ENCODE measurements at places on chromosomes 2 and 18.

GRCh38 chr2:23615216-23616020 is 230.4 kb downstream of the KLHL29 start:
- DNase-seq = no peak

- no peak for DNase-seq
Measured at GRCh38 chr2:160942476-160943142, 217.6 kb upstream of the TANK start.

DNA sequence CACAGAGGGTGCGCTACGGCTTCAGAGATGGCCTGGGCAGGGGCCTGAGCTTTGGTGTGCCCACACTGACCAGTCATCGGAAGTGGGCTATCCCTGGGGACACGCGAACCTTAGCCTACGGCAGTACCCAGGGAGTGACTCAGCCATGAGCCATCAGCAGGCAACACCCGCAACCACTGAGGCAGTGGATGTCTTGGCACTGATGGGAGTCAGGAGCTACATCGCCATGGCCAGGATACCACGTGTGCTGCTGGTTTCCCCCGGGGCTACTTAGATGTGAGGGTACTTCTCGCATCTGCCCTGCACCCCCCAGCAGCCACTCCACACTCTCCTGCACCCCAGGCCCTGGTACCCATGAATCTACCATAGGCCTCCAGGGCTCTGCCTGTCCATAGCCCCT is 12.8 kb upstream of the HPCAL1 start:
- no peak for DNase-seq

- DNase-seq = no peak
Measured at GRCh38 chr2:38473333-38474005, 96.4 kb upstream of the ATL2 start.

DNA sequence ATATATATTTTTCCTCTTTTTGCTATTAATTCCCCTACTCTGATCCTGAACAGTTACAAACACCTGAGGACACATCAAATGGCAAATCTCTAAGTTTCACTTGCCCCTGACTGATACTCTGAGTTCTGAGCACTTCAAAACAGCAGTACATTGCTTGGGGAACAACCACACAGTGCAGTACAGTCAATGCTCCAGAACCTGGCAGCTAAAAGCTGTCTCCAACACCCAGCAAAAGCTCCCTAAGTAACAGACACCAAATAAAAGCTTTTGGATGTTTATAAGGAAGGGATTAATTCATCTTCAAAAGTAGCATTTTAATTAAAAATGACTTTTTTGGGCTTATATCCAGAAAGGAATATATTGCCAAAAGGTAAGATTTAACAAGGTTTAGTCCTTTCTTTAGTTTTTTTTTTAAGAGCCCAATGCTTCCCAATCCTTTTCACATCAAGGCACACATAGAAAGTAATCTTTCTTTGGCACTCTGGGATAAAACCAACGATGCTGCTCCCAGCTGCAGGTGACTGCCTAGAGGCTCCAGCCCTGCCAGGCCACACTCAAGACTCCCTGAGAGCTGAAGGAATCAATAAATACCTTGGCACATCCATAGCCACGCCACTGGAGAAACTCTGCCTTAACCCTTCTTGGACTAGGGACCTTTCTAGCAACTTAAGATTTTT is 164.9 kb upstream of the ZFP36L2 start:
- no peak for DNase-seq

DNA sequence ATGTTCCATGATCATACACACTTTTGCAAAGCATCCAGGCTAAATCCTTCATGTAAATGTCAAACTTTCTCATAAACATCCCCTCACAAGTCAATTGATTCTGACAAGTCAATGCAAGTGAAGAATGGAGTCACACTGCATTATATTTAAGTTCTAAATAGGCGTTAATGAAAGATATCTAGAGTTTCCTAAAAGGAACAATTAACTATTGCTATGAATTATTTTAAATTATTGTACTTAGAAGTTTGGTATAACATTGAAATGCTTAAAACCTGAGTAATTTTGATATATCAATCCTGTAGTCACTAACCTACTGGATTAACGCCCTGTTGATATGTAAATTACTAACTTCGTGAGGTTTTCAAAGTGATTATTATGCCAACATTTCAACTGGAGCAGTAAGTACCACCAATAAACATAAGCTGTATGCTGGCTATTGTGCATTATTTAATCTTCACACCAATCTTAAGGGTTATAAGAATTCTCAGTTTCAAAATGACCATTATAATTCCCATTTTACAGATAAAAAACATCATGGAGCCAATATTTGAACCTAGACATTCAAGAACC is 884.3 kb downstream of the ERBB4 start:
- no peak for DNase-seq

DNA sequence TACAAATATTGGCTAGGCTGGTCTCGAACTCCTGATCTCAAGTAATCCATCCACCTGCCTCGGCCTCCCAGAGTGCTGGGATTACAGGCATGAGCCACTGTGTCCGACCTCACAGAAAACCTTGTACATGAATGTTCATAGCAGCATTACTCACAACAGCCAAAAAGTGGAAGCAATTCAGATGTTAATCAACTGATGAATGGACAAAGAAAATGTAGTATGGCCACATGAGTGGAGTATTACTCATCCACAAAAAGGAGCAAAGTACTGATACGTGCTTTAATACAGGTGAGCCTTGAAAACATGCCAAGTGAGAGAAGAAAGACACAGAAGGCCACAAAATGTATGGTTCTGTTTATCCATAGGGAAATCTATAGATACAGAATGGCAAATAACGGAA is 20.6 kb downstream of the CEP192 start:
- DNase-seq = no peak

DNA sequence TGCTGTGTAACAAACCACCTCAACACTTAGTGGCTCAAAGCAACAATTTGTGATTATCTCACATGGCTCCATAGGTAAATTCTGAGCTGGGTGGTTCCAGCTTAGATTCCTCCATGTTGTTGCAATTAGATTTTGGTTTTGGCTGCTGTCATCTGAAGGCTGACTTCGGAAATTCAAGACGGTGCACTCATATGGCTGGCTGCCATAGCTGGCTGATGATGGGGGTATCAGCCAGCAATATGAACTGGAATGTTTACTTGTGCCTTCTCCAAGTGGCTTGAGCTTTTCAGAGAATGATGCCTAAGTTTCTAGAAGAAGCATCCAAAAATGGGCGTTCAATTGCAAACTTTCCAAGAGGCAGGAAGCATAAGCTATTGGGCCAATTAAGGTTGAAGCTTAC is 213.1 kb downstream of the GCA start:
- DNase-seq = no peak

- DNase-seq = no peak
Measured at GRCh38 chr2:128475427-128476211, 157.0 kb upstream of the HS6ST1 start.

Data from CD4-positive, CD25-positive, alpha-beta regulatory T cell (primary cell).